ENCODE measurements at places on chromosomes 2 and 18.

DNA sequence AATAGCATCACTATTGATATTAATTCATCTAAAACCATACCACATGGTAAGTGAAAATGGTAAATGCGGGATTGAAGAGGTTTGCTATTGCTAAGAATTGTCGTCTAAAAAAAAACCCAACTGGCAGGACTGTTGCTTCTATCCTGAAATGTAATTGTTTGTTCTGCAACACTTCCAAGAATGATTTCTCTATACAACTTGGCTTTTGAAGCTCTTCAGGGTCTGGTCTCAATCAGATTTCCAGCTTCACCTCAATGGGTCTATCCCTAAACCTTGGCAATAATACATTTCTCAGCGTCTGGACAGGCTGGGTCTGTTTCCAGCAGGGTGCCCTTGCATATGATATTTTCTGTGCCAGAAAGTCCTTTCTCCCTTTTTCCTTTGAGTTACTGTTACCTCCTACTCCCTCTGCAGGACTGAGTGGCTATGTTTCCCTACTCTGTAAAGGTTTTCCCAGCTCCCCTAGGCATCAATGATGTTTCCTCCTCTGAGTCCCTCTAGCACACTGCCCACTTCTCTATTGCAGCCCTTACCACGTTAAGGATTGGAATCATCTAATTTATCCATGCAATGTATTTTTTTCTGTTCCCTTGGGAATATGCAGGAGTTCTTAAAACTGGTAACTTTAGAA is 118.2 kb upstream of the REV1 start:
- DNase-seq, result no peak

GRCh38 chr18:8684577-8684976 is 20.8 kb upstream of the MTCL1 start:
- no peak for DNase-seq

DNA sequence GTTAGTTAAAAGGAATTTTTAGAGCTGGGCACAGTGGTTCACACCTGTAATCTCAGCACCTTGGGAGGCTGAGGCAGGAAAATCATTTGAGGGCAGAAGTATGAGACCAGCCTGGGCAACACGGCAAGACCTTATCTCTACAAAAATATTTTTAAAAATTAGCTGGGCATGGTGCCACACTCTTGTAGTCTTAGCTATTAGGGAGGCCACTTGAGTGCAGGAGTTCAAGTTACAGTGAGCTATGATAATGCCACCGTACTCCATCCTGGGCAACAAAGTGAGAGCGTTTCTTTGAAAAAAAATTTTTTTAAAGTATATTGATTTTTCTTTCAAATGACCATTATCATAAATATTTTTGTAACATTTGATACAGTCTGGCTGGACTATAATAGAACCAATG is 93.6 kb upstream of the FAM117B start:
- no peak for DNase-seq

DNA sequence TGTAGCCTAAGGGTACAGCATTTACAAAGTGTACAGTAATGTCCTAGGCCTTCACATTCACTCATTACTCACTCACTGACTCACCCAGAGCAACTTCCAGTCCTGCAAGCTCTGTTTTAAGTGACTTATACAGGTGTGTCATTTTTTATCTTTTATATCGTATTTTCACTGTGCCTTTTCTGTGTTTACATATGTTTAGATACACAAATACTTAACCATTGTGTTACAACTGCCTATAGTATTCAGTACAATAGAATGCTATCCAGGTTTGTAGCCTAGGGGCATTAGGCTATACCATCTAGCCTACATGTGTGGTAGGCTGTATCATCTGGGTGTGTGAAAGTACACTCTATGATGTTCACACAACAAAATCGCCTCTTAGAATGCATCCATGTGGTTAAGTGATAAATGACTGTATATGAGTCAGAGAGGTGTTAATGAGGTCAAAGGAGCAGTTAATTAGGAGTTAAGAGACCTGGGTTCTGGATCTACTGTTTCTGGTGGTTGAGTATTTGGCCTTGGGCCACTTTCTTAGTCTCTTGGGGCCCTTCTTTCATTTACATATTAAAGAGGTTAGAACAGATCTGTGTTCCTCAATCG is 149.1 kb downstream of the GREB1L start:
- DNase-seq, result no peak

- DNase-seq, result peak; percentile 40
Measured at GRCh38 chr2:119753041-119753929, 6.4 kb upstream of the PTPN4 start.

GRCh38 chr2:75031906-75032803 is 73.7 kb downstream of the POLE4 start:
- no peak for DNase-seq

DNA sequence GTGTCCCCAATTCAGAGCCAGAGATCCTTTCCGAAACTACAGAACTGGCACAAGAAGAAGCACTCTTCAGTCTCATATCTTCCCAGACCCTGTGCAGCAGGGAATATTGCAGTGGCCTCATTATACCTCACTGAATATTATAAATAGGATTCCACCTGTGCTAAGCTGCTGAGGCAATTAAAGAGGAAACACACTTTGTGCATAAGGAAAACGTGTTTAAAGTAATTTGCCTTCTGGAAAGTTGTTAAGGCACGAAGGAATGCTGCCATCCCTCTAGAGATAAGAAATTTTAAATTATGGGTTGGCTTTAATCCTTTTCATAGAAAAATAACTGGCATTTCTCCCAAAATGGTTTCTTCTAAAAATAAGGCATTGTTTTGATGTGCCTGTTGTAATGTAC is 233.3 kb downstream of the RAB3GAP1 start:
- no peak for DNase-seq

- no peak for DNase-seq
Measured at GRCh38 chr2:26933431-26934334, 36.8 kb upstream of the MAPRE3 start.

DNA sequence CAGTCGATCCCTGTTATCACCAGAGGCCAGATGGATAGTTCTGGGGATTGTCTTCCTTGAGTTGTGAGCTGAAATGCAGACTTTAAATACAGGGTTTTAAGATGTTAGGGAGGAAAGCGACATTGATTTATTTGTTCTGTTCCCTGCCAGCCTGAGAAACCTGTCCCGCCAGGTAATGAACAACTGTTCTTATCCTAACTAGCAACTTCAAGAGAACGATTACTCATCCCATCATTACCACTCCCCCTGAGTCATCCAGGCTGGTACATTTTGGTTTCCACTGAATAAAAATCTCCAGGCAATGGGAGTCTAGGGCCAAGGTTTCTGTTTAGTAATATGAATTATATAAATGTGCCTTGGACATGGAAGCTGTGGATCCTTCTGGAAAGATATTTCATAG is 131.2 kb downstream of the LYPD6B start:
- DNase-seq, result no peak

DNA sequence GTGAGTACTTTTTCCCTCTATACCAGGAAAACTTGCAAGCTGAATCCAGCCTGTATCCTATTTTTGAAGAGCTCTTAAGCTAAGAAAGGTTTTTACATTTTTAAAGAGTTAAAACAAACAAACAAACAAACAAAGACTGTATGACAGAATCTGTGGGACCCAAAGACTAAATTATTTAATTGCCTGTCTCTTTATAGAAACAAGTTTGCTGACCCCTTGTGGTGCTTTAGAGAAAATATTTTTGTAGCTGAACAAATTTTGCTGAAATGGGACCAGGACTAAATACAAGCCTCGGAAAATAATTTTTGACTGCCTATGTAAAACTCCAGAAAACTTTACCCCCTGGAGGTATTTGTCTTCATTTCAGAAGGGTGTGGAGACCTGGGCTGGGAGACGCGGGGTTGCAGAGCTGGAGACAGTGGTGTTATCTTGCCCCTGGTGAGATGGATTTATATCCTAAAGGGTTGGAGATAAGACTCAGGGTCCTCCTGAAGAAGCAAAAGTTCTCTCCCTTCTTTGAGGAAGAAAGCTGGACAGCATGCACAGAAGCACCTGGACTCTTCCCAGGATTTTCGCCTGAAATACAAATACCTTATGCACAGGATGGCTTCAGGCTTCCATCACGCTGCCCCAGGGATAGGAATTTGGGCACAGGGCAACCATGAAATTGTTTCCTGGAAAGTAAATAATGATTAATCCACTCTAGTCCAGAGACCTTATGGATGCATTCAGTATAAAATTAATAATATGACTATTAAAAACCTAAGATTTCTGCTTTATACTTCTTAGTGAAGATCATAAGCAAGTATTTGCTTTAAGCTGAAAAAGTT is 54.3 kb downstream of the TMX3 start:
- no peak for DNase-seq

- DNase-seq, result no peak
Measured at GRCh38 chr18:44309185-44309584, 371.5 kb upstream of the SETBP1 start.

DNA sequence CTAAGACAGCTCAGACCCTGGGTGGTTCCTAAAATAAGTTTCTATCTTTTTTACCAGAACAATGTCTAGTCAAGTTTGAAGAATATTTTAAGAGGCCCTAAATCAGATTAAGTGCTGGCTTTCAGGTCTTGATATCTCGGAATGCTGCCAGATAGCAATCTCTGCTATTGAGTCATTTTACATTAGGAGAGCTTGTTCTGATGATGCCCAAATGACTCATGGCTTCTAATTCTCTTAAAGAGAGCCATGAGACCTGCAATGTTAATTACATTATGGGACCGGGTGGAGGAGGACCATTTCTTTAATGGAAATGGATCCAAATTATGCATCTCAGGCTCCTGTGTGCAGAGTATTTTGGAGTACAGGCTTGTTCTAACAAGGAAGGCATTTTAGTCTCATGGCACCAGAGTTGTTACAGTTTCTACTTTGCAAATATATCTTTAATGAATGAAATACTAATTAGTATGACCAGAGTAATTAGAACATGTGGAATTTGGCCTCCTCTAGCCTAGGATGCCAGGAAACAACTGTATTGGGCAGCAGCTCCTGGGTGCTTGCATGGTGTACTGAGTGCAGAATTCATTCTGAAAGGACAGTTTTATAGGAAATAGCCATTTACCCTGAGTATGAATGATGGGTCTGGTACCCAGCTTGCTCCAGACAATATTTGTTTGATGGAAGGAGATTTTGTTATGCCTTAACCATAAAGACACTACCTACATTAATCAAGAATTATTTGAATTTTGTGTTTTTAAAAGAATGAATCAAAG is 94.0 kb upstream of the SULT1C3 start:
- no peak for DNase-seq

GRCh38 chr2:212968284-212969081 is 182.9 kb downstream of the IKZF2 start:
- DNase-seq, result no peak

GRCh38 chr2:102331311-102331980 is 20.1 kb downstream of the IL1RL1 start:
- DNase-seq, result no peak

GRCh38 chr2:47022186-47022765 is 106.7 kb upstream of the MCFD2 start:
- no peak for DNase-seq

- peak; percentile 90 for DNase-seq
Measured at GRCh38 chr18:77061946-77062517, 70.6 kb downstream of the MBP start.

DNA sequence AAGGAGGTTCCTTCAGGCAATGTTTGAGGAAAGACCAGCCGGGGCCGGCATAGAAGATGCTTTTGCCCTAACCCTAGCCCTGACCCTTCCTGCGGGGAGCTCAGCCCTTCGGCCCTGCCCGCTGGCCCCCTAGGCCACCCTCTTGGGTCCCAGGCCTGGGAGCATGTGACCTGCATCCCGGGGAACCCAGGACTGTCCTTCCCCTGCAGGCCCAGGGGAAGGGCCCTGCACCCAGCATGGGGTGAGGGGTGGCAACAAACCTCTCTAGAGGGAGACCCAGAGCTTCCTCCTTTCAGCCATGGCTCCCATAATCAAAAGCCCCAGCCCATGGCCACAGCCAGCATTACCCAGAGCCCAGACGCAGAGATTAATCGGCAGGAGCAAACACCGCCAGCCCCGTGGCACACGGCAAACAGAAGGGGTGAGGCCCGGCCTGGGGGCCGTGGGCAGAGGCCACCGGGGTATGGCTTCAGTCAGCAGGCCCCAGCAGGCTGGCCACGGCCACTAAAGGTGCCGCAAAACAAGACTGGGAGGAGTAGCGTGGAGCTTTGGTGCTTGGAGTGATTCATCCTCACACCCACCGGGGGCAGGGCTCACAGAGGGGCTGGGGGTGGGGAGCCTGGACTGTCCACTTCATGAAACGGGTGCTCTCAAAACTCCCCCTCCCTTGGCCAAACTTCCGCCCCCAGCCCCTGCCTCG is 61.6 kb upstream of the HPCAL1 start:
- no peak for DNase-seq

GRCh38 chr2:134581877-134582546 is 136.8 kb downstream of the TMEM163 start:
- no peak for DNase-seq

- peak; percentile 54 for DNase-seq
Measured at GRCh38 chr2:175203621-175204496, 22.3 kb upstream of the ATP5MC3 start.

- DNase-seq, result no peak
Measured at GRCh38 chr2:107740300-107740699, 86.4 kb upstream of the RGPD4 start.

- no peak for DNase-seq
Measured at GRCh38 chr2:235334179-235334578, 159.7 kb upstream of the AGAP1 start.

GRCh38 chr2:68189991-68190784 is 32.5 kb downstream of the PNO1 start:
- no peak for DNase-seq

DNA sequence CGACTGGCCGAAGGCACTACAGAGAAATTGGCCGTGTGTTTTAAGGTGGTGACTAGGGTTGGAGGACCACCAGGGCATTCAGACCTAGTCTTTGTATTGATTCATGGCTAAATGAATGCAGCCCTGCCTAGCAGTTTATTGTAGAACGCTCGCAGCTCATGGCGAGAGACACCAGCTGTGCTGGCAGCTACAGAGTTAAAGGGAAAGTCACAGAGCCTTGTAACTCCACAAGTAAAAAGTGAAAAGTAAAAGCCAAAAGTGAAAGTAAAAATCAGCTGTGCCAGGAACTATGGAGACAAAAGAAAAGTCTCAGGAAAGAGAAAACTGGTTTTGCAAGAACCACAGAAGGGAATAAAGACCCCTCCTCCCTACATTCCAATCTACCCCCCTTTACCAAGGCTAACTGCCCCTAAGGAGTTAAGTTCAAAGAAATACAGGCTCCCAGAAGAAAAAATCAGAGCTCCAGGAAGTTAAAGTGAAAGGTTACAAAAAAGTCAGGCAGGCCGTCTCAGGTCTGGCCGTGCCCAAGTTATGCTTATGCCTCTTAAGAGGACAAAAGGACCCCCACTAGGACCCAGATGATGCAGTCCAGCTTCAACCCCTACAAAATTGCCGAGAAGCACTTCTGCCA is 46.4 kb upstream of the SELENOI start:
- no peak for DNase-seq

- DNase-seq, result no peak
Measured at GRCh38 chr2:200444530-200444929, 65.3 kb downstream of the KCTD18 start.

DNA sequence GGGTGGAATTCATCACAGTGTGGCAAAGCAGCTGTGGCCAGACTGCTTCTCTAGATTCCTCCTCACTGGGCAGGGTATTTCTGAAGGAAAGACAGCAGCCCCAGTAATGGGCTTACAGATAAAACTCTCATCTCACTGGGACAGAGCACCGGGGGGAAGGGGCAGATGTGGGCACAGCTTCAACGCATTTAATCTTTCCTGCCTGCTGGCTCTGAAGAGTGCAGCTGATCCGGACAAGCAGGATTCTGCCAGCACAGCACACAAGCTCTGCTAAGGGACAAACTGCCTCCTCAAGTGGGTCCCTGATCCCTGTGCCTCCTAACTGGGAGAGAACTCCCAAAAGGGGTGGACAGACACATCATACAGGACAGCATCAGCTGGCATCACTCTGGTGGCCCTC is 779.9 kb upstream of the CNTNAP5 start:
- DNase-seq, result no peak

- no peak for DNase-seq
Measured at GRCh38 chr18:61606068-61606660, 272.9 kb downstream of the CDH20 start.

Data from HL-60 (cell line).